ENCODE measurements at places on chromosomes 11 and 22. TPM values are rescaled to one million over a fixed set of nuclear protein-coding genes. Genes with fewer than 3 reads are reported as not detected.

Gene CD6
- total RNA-seq: 1.9 TPM

Gene SHANK2
- total RNA-seq: 28.6 TPM

Gene OR8A1
- total RNA-seq: not detected

Gene MS4A1
- 1.6 TPM for total RNA-seq

Gene PARVG
- 3.6 TPM for total RNA-seq

Gene SEPTIN3
- total RNA-seq: 0.43 TPM

DNA sequence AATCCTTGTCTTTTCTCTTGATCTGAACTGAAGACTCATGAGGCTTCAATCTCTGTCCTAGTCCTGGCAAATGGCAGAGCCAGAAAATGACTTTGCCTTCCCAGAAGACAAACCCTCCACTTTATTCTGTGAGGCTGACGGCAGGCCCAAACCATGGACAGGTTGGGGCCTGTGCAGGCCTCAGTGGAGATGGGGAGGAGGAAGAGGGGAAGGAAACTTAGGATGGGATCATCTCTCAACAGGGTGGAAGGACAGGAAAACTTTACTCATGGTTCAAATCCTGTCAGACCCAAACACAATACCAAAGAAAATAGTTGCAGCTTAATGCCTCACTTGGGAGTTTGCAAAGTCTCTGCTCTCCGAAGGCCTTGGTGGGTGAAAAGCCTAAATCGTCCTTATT, 9.8 kb downstream of the RPL27A start:
- no peak for DNase-seq

GRCh38 chr11:104858882-104859775, 39.1 kb downstream of the CASP12 start:
- DNase-seq: no peak

GRCh38 chr11:117287668-117288067, 3.5 kb upstream of the BACE1-AS start:
- DNase-seq: no peak

DNA sequence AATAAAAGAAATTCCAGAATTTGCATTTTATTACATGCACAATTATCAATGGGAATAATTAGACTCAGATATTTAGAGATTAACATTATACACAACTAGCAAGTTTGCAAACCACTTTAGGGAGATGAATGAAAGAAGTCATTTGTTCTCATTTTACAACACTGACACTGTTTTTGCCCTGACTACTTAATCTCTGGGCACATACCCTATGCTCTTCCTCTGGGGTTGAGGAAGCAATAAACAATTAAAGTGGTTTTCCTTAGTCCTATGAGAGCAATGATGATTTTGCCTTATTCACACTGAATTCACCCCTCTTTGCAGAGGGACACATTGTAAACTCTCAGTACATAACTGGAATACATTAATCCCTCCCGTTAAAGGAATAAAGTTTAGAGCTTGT, 72.7 kb downstream of the TRPC6 start:
- no peak for DNase-seq

DNA sequence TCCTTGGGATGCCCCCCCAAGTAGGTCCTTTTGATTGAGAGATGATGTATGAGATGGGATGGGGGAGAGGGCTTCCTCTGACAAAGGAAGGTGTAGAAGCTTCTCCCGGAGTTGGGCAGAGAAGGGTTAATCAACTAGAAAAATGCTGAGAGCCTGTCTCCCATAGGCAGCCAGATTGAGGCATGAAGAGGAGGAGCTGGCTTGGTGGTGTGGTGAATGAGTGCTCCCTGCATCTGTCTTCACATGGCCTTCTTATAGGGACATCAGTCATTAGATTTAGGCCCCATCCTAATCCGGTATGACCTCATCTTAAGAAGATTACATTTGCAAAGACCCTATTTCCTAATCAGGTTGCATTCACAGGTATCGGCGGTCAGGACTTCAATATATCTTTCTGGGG, 61.1 kb downstream of the NFAM1 start:
- no peak for DNase-seq

DNA sequence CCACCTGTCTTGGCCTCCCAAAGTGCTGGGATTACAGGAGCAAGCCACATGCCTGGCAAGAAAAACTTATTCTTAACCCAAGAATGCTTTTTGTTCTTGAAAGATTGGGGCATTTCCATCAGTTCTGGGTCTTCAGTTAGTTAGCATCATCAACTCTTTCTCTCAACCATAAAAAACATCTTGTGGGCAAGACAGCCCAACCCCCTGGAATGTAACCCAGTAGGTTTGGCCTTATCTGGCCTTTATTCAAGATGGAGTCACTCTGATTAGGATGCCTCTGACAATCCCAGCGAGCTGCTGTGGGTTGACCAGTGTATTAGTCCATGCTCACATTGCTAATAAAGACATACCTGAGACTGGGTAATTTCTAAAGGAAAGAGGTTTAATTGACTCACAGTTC, 9.2 kb upstream of the TPCN2 start:
- no peak for DNase-seq

GRCh38 chr11:43327987-43328386, 16.2 kb downstream of the API5 start:
- DNase-seq: no peak

GRCh38 chr11:115990004-115990447, 485.8 kb upstream of the CADM1 start:
- DNase-seq: no peak

GRCh38 chr22:39518144-39518786, 2.1 kb upstream of the ATF4 start:
- DNase-seq: no peak

DNA sequence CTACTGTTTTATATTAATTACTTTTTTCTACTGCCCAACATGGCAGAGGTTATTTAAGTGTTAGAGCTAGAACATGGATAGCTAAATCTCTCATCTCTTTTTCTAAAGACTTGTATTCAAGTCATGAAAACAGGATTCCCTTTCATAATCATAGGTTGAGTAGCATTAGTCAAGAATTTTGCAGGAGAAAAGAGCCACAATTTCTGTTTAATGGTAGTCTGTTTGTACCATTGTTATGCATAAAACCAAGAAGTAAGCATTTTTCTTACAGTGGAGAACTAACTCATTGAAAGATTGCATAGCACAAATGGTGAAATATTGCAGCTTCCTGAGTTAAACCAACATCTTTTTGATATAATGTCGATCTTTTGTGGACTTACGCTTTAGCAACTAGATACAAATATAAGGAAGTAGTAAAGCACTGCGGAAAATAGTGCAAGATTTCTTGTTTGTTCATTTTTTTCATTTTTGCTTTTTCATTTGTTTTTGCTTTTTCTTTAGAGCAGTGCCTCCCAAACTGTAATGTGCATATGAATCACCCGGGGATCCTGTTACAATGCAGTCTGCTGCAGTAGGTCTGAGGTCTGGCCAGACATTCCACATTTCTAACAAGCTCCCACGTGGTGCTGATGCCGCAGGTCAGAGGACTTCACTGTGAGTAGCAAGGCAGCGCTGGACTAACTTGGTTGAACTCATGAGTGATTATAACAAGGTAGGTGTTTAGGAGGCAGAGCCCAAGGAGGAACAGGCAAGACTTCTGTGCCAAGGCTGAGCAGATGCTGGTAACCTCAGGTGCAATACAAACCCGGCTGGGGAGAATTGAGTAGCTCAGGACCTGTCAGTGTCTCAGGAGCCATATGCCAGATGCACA, 4.6 kb downstream of the ETS1 start:
- DNase-seq: no peak

GRCh38 chr11:118247041-118247440, 5.1 kb downstream of the MPZL3 start:
- DNase-seq: no peak

DNA sequence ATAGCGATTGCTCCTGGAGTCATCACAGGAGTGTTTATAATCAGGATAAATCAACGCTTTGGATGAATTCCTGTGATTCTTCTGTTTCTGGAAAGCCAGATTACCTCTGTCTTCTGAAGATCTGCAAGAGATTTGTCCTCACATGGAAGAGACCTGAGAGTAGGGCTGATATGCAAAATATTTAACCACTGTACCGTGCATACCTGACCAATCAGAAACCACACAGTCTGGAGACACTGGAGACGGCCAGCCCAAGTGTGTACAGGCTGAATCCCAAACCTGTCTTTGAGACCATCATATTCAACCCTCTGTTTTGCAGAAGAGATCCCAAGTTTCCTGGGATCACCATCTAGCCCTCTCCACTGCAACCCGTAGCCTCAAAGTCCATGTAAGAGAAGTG, 50.4 kb upstream of the WT1 start:
- DNase-seq: no peak

- peak; percentile 83 for DNase-seq
Measured at GRCh38 chr22:42376711-42377554, 55.3 kb downstream of the NFAM1 start.

- DNase-seq: no peak
Measured at GRCh38 chr11:57309106-57310059, 15.4 kb downstream of the TNKS1BP1 start.

- peak; percentile 72 for DNase-seq
Measured at GRCh38 chr11:65274735-65275682, 13.2 kb downstream of the POLA2 start.

DNA sequence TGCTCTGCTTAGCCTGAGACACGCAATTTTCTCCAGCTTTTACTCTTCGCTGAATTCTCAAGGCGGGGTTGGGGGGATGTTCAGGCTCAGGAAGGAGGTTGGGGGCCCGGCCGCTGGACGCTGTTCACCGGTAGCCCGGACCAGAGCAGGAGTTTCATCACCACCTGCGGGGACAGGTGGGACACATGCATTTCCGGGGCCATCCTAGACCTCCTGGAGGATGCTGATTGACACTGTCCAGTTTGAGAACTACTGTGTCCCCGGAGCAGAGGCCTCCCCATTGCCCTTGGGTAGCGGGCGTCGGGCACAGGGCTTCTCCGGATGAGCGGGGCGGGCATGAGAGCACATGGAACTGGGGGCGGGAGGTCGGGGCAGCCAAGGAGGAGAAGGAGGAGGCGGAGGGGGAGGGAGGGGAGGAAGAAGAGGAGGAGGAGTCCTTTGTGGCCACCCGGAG, 144.0 kb upstream of the GRK3 start:
- DNase-seq: no peak

DNA sequence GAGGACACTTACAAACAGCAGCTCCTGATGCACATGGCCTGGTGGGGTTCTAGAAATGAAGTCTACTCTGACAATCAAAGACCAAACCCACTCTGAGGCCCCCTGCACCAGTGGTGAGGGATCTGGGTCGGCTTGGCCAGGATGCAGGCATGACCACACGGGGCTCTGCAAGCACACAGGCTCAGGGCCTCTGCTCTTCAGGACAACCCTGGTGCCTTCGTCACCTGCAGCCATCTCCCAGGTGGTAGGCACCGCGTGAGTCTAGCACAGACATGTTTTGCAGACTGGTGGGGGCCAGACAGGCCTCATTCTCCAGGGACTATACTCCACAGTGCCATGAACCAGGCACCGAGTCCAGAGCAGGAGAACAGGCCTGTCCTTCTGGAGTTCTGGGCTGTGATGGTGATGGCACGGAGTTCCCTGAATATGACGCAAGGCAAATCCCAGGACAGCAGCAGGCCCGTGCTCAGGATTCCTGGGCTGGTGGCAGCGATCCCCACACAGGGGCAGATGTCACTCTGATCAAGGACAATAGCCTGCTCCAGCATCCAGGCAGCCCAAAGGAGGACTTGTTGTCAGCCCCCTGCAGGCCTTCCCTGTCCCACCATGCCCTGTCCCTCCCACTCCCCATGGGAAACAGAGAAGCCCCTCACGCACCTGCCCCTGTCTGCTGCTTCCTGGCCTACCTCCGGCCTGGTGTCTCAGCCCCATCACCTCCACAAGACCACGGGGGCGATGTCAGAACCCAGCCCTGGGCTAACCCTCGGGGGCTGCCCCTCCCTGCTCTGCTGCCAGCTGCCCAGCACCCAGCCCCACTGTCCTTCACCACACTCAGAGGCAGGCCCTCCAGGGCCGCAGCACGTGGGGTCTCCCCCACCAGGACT, 36.1 kb downstream of the GNB1L start:
- DNase-seq: no peak
